ENCODE measurements at places on chromosomes 6 and 20.

DNA sequence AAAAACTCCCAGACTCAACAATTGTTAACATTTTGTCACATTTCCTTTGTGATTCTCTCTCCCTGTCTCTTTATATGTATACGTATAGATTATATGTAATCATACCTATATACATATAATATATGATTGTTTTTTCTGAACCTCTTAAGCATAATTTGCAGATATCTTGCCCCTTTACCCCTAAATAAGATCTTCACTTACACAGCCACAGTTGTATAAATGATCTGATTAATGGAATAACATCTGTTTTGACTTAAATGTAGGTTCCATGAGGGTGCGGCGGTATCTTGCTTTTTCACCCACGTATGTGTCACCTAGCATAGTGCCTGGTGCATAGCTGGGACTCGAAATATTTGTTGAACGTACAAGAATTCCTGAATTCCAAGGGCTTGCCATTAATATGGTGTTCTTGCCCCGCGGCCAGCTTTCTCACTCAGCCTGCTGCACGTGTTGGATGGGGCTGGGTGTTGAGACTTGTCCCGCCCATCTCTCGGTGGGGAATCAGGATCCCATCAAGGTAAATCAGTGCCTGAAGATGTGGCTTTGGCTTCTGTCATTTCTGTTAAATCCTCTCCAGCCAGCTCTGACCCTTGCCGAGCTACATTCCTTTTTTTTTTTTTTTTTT, 10.4 kb upstream of the MANBAL start:
- no peak overlapping the region for H3K4me3 ChIP-seq
- H3K27ac ChIP-seq: no peak overlapping the region
- DNase-seq: no peak
- peaks cover 24% of the 10 kb centered on the region for H3K4me1 ChIP-seq
- no peaks in the 10 kb centered on the region for H3K27me3 ChIP-seq
- H3K36me3 ChIP-seq: no peaks in the 10 kb centered on the region

GRCh38 chr6:120493505-120493904, 840.8 kb downstream of the TBC1D32 start:
- H3K36me3 ChIP-seq: no peaks in the 10 kb centered on the region
- no peak overlapping the region for H3K27ac ChIP-seq
- no peak for DNase-seq
- H3K4me1 ChIP-seq: no peaks in the 10 kb centered on the region

DNA sequence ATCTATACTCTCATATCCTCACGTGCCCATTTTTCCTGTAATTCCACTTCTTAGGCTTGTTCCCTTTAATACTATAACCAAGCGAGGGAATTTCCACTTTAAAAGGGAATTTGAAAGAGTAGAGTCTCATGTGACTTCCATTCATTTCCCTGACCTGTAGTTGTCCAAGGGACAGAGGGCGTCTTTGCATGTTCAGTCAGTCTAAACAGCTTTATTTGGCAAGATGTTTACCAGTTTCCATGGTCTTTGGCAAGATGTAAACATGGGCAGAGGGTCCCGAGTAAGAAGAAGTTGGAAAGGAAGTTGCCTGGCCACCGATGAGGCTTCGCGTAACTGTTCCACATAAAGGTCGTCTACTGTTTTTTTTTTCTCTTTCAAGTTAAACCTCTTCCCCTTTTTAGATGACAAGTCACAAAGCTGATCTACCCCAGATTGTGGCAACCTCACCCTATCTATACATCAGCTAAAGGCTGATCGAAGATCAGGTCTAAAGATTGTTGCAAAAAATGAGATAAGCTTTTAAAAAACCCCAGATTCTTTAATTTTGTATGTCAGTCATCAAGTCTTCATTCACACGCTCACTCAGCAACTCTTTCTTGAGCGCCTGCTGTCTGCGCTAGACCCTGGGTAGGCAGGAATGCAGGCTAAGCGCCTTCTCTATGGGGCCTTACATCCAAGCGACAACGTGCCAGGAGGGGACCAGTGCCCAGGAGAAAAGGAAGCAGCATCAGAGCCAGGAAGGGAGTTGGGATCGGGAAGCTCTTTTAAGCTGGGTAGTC, 31.7 kb upstream of the CCR6 start:
- no peak for DNase-seq
- no peak overlapping the region for H3K27ac ChIP-seq
- no peaks in the 10 kb centered on the region for H3K36me3 ChIP-seq
- H3K27me3 ChIP-seq: no peaks in the 10 kb centered on the region
- H3K4me3 ChIP-seq: no peak overlapping the region
- no peaks in the 10 kb centered on the region for H3K4me1 ChIP-seq

- no peak overlapping the region for H3K4me3 ChIP-seq
- H3K36me3 ChIP-seq: no peaks in the 10 kb centered on the region
- DNase-seq: no peak
- peaks cover 10% of the 10 kb centered on the region for H3K27me3 ChIP-seq
These were observed 170.7 kb downstream of the CDC5L start for GRCh38 chr6:44558024-44558831.

GRCh38 chr6:118781897-118782296, 112.1 kb upstream of the ASF1A start:
- no peak overlapping the region for H3K4me3 ChIP-seq
- H3K36me3 ChIP-seq: no peaks in the 10 kb centered on the region
- DNase-seq: no peak
- peaks cover 24% of the 10 kb centered on the region for H3K4me1 ChIP-seq

Data from esophagus muscularis mucosa (tissue), 4 donors.